ENCODE measurements at places on chromosomes 3 and 15.

GRCh38 chr3:146783446-146783845 lies 178.3 kb upstream of the PLSCR5 start:
- no peak for DNase-seq

- DNase-seq, result no peak
These were observed 311.1 kb downstream of the ZPLD1 start for GRCh38 chr3:102745881-102746280.

DNA sequence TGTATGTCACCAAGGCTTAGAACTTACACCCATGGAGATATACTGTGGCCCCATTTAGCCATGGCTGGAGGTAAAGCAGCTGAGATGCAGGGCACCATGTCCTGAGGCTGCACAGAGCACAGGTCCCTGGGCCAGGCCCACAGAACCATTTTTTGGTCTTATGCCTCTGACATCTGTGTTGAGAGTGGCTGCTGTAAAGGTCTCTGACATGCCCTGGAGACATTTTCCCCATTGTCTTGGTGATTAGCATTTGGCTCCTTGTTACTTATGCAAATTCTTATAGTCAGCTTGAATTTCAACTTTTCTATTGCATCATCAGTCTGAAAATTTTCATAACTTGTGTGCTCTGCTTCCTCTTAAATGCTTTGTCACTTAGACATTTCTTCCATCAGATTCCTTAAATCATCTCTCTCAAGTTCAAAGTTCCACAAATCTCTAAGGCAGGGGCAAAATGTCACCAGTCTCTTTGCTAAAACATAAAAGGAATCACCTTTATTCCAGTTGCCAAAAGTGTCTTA lies 701.3 kb downstream of the EPHA3 start:
- DNase-seq, result no peak

DNA sequence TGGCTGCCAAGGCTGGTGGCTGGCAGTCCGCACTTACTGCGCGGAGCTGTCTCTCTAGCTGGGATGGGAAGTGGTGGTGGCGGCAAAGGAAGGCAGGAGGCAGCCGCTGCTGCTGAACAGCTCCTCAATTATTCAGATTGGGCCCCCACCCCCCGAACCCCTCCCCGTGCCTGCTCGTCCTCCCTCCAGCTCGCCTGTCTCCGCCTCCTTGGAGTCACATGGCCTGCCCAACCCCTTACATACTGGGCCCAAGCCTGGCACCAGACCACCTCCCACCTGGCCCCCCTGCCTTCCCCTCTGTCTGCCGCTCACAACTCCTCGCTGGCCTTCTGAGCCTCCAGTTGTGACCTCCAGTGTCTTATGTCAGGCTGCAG lies at the start of gene SLC7A14:
Gene SLC7A14, minus strand, starts transcription at position 139 of the 374 bp plus-strand sequence. CDS start 59,139 bp downstream, outside the sequence.
- no peak for DNase-seq

DNA sequence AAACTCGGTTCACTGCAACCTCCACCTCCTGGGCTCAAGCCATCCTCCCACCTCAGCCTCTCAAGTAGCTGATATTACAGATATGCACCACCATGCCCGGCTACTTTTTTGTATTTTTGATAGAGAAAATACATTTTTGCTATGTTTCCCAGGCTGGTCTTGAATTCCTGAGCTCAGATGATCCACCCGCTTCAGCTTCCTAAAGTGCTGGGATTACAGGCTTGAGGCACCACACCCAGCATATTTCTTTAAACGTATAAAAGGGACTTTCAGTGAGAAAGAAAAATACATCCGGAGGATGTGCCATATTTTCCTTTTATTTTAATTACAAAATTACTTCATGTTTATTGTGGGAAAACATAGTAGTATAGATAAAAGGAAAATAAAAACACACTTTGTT lies 55.2 kb downstream of the RPL39L start:
- no peak for DNase-seq

DNA sequence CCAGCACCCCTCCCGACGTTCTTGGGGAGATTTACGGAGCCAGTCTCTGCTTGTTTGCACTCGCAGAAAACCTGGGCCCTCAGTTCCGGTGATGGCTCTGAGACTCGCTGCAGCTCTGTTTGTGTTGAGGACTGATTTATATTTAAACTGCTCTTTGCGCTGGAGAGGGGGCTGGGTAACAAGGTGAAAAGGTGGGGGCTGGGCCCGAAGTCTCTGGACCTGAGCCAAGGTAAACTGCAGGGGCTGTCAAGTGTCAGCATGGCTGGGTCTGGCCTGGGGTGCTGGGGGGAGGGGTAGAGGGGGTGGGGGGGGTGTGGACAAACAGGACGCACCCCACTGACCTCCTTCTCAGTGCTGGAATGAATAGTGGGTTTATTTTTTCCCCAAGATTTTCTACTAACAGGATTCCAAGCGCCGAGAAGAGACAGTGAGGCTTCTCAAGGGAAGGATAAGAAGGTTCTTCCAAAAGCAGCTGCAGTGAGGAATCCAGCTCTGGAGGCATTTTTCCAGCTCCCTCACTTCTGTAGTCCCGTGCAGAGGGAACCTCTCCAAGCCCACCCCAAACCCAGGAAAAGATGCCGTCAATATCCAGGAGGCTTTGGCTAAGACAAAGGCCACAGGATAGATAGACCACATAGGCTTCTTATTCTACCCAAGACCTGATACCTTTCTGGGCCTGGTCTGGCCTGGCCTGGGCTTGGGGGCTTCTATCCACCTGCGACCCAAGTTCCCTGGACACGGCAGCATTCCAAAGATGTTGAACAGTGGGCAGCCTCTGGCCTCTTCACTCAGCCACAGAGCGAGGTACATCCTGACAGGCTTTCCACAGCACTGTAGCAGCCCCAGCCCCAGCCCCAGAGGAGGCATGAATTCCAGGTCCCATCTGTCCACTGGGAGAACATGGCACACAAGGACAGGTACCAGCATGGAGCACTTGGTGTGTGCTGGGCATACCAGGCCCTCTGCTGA lies 938 bp upstream of the SLCO2A1 start:
- DNase-seq, result no peak

DNA sequence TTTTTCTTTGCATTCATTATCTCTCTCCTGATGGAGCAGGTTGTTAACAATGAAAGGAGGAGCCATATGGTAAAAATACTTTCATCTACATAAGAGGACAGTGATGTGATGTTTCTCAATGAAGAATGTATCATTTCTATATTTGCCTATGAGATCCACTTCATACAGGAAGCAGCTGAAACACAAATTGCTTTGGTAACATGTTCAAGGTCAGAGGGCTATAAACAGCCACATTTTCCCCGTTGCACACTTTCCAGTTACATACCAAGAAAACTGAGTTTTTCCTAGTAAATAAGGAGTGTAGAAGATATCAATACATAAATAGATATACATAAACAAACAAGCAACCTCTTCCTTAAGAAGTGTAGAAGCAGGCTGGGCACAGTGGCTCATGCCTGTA lies 32.6 kb upstream of the GYG1 start:
- no peak for DNase-seq

DNA sequence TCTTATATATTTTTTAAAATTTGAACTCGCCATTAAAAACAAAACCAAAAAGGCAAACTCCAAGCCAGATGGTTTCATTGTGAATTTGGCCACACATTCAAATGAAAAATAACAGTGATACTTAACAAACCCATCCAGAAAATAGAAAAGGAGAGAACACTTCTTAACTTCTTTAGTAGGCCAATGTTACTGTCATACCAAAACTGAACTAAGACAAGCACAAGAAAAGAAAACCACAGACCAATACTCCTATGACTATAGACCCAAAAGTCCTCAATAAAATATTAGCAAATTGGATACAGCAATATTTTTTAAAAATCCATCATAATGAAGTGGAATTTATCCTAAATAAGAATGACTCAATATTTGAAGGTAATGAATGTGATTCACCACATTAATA lies 73.5 kb upstream of the ALDH1A3 start:
- no peak for DNase-seq

DNA sequence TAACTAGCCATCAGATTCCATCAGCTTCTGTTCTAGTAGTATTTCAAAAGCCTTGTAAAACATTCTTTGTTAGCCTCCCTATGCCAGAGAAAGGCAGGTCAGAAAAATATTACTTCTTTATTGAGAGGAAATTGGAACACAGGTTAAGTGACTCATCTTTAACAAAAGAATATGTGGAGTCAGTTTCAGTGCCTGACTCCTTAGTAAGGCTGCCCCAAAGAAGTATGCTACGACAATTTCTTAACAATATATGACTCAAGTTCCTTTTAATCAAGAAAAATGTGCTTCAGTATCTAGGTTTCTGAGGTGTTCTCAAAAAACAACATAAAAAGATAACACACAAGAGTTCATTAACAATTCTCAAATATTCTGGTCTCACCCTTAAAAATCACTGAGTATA lies 139.2 kb downstream of the VPS13C start:
- DNase-seq, result no peak

GRCh38 chr3:24830230-24831152 lies 335.8 kb upstream of the THRB start:
- DNase-seq, result no peak

- DNase-seq, result no peak
These were observed 4.0 kb downstream of the HES1 start for GRCh38 chr3:194139814-194140391.

DNA sequence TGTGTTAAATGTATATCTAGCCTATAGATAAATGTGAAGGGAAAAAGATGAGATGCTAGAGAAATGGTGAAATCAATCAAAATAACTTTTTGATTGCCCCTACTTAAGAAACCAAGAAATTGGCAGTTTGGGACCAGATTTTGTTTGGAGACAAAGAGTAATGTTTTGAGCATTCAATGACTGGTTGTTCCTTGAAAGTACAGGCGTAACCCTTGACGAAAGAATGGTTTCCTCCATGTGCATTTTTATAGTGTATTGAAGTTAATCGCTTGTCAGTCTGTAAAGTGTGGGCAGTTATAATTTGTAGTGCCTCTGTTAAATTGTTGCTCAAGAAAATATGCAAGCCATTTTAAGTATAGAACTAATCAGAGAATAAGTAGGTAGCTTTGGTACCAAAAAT lies 1.2 kb downstream of the KIF23 start:
- no peak for DNase-seq

DNA sequence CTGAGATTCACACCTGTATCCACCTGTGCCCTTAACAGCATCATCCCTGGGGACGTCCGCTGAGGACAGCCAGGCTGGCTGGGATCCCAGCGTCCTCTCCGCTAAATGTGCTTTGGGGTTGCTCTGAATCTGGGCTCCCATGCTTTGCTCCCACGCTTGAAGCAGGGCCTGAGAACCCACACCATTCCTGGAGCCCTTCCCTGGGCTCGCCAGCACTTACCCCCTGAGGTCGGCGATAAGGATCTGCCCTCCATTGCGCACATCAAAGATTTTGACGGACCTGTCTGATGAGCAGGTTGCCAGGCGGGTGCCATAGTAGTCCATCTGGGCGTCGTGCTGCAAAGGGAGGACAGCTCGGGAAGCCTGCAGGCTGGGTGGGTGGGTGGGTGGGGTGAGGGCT lies 5.8 kb downstream of the SEC13 start:
- no peak for DNase-seq

DNA sequence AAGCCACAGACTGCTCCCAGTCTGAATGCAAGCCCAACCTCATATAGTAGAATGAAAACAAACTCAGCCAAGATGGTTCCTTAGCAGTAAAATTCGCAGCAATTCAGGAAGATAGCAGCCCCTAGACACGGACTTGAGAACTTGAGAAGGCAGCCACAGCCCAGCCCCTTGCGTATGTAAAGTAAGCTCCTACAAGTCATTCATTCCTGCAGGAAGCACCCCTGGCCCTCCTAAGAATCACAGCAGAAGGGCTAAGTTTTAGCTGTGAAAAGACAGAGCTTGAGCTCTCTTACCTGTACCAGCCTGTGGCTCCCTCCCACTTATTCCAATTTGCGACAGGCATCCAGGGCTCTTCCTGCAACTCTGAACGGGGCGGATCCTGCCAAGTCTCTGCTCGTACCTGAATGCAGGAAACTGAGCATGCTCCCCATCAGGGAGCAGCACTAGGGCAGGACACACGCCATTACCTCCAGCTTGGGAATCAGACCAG lies 136.4 kb downstream of the MAGI1 start:
- no peak for DNase-seq

GRCh38 chr15:84908564-84908963 lies 24.1 kb downstream of the SLC28A1 start:
- DNase-seq, result no peak

DNA sequence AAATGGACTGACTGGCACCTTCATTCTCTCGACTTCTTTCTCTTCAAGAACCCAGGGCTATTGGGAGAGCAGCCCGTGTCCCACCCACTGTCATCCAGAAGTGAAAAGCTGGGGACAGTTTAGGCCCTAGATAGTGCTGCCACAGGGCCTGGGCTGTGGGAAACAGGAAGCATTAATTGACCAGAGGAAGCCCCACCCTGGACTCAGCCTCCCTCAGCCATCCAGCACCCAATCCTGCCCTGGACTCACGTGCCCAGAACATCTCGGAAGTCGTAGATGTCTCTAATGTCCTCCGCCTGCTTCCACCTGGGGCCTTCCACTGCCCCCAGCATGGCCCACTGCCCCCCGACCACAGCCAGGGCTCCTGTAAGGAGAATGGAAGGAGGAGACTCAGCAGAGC lies 2.3 kb downstream of the CAMK1 start:
- no peak for DNase-seq

DNA sequence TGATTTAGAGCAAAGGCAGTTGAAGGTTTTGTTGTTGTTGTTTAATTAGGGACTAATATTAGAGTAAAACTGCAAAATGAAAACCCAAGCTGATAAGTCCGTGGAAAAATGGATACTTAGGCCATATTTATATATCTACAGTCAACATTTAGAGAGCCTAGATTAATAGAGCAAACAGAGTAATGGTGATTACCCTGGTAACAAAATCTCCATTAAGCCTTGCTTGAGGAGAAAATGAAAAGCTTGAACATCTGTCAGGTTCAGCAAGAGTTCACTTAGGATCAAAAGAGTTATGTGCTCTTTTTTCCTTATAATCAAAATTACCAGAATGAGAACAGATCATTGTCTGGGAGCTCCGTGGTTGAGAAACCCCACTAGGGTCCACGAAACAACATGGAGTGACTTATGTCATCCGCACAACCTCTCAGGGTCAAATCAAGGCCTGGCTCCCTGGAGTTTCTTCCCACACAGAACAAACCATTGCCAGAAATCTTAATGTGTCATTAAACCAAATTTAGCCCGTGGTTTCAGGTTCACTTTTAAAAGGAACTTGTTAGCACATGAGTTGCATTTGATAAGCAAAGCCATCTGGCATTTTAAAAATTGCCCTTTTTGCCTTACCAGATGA lies 381.2 kb downstream of the GABRB3 start:
- no peak for DNase-seq

GRCh38 chr3:66023738-66024385 lies 14.9 kb downstream of the MAGI1 start:
- no peak for DNase-seq

DNA sequence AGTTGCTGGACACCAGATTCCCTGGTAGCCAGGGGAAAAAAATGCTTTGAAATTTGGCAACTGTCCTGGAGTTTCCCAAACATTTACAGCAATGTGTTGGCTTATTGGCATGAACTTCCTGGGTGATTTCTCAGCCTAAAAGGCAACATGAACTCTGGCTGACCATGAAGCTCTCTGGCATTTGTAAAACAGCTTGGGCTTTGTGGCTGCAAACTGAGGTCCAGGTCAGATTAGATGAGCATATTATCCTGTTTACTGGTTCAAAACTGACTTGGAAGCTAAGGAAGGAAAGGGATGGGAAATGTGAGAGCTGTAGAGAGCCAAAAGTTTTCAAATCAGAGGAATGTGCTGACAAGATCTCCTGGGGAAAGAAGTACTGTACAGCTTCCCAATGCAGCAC lies 139.0 kb downstream of the P3H2 start:
- no peak for DNase-seq
